ENCODE measurements at places on chromosomes 11 and 22.

DNA sequence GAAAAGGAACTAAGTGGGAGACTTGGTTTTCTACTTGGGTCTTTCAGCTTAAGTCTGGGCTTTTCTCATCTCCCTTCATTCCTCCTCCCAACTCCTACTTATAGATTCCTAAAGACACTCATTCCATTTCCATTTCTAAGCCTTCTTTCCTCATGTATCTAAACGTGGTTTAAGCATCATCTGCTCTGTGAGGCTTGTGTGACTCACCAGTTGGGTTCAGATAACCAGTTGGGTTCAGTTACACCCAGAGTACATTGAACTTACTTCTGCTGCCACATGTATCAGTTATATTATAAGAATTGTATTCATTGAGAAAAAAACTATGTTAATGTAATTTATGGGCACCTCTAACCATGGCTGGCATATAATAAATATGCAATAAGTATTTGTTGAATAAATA lies 831.2 kb upstream of the CCDC90B start:
- no peak for DNase-seq

DNA sequence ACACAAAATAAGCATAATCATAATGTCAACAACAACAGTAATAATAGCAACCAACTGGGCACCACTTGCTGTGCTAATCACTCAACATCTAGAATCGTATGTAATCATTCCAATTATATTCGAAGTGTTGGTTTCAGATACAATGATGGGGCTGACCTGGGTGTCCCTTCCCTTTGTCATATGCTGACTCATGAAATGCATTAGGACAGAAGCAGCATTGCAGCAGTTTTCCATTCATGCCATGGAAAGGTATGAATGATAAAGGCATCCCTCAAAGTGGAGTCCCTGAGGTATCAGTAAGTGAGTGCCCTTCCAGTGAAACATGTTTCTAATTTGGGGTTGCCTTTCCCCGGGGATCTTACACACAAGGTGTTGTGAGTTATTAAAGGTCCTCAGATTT lies 46.3 kb upstream of the ANO3 start:
- no peak for DNase-seq

GRCh38 chr11:73577496-73577917 lies 20.4 kb downstream of the FAM168A start:
- peak; percentile 20 for DNase-seq

- DNase-seq, result no peak
Observed at GRCh38 chr11:95066716-95067038, at the start of gene SRSF8. SRSF8 (plus strand) TSS chr11:95066919; CDS start chr11:95067227, 308 bp downstream.

GRCh38 chr11:85725510-85726258 lies 39.7 kb upstream of the CCDC89 start:
- DNase-seq, result peak; percentile 91

DNA sequence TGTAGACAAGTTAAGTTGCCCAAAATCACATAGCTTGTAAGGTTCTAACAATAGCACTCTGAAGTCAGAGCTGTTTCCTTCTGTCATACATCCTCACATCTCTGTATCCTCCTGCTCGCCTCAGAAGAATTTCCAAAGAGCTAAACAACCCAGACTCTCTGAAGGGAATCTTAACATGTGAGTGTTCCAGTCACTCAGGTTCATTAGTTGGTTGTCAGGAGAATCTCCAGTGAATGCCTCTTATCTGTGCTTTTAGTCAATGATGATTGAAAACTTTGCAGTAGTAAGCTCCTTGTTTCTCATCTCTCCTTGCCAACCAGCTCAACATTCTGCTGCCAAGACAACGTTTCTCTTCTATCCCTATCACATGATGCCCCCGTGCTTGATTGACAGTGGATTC lies 195.5 kb downstream of the C11orf91 start:
- DNase-seq, result no peak

- no peak for DNase-seq
Observed at GRCh38 chr11:95451261-95451660, 220.3 kb upstream of the SESN3 start.

DNA sequence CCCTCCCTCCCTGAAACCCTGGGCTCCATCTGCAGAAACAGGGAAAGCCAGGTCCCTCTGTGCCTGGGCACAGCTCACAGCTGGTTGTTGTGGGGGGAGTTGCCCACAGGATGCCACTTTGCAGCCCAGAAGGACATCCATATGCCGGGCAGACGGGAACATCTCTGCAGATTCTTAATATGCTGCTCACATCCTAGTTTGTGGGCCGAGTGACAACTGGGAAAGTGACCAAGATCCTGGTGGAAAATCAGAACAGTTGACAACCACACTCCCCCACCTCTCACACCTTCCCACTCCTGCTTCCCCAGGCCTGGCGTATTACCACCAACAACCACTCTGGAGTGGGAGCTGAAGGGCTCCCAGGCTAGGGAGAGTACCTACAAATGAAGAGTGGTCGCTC lies 7.3 kb upstream of the SCGB1A1 start:
- DNase-seq, result no peak

- peak; percentile 87 for DNase-seq
Observed at GRCh38 chr11:225734-226453, 10.2 kb downstream of the SIRT3 start.

DNA sequence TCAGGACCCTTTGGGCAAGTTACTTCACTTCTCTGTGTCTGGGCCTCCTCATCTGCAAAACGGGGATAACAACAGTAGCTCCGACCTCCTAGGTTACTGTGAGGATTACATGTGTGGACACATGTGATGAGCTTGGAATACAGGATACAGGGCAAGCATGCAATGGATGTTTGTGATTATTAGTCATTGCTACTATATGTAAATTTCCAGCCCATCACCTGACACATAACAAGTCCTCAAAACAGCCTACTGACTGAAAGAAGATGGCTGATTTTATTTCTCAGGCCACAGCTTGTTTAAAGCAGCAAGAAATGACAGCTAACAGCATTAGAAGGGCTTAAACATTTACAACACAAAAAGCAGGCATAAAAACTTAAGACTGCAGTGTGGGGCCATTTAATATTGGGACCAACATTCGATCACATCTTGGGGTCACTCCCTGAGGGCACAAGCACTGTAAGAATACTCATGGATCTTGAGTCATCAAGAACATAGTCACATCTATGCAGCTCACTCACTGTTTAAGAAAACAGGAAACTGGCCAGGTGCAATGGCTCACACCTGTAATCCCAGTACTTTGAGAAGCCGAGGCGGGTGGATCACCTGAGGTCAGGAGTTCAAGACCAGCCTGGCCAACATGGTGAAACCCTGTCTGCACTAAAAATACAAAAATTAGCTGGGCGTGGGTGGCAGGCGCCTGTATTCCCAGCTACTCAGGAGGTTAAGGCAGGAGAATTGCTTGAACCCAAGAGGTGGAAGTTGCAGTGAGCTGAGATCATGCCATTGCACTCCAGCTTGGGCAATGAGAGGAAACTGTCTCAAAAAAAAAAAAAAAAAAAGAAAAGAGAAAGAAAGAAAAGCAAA lies 49.5 kb downstream of the ABTB2 start:
- no peak for DNase-seq

GRCh38 chr22:42836026-42836425 lies 21.0 kb downstream of the ARFGAP3 start:
- no peak for DNase-seq

- no peak for DNase-seq
Observed at GRCh38 chr11:118956847-118957469, 860 bp downstream of the UPK2 start.

DNA sequence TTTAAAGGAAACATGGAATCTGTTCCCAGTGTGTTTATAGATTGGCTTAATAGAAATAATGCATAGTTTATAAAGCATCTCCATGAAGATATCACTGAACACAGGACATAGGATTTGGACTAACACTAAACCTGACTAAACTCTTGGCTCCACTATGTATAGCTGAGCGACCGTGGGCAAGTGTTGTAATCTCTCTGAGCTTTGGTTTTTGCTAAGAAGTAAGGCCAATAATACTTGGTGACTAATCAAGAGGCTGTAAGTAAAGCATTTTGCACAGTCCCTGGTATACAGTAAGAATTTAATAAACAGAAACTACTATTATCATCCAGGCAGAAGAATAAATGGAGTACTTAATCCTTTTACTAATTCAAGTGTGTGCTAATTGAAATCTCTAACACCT lies 125.5 kb upstream of the MTMR2 start:
- DNase-seq, result peak; percentile 84

GRCh38 chr22:46378426-46379065 lies 43.0 kb downstream of the TRMU start:
- no peak for DNase-seq

GRCh38 chr11:103662880-103663279 lies 373.6 kb upstream of the DDI1 start:
- DNase-seq, result no peak

- DNase-seq, result no peak
Observed at GRCh38 chr11:98625526-98625925, 395.2 kb upstream of the CNTN5 start.

- peak; percentile 56 for DNase-seq
Observed at GRCh38 chr11:101428918-101429317, 154.9 kb downstream of the TRPC6 start.

All from cardiac fibroblast (primary cell).